ENCODE measurements at places on chromosomes 13 and 19. TPM values are rescaled to one million over a fixed set of nuclear protein-coding genes. Genes with fewer than 3 reads are reported as not detected.

DNA sequence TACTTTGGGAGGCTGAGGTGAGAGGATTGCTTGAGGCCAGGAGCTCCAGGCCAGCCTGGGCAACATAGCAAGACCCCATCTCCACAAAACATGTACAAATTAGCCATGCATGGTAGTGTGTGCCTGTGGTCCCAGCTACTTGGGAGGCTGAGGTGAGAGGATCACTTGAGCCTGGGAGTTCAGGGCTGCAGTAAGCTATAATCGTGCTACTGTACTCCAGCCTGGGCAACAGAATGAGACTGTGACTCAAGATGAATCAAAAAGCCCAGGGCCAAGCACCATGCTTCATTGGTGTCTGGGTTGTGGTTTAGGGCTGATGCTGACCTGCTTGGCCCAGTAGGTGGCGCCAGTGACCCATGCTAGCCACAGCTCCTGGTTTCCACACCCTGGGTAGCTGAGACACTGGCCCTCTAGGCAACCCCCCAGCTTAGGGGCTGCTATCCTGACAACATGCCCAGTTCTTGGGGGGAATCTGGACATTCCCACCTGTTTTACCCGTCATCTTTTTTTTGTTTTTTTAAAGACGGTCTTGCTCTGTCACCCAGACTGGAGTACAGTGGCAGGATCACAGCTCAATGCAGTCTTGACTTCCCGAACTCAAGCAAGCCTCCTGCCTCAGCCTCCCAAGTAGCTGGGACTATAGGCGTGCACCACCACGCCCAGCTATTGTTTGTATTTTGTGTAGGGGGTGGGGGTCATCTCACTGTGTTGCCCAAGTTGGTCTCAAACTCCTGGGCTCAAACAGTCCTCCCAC is 5.5 kb downstream of the CCDC124 start:
- peak; percentile 84 for DNase-seq
- H3K36me3 ChIP-seq: peaks cover 2% of the 10 kb centered on the region
- no peak overlapping the region for H3K27ac ChIP-seq
- peaks cover 6% of the 10 kb centered on the region for H3K4me1 ChIP-seq
- H3K27me3 ChIP-seq: no peaks in the 10 kb centered on the region
- no peak overlapping the region for H3K4me3 ChIP-seq

DNA sequence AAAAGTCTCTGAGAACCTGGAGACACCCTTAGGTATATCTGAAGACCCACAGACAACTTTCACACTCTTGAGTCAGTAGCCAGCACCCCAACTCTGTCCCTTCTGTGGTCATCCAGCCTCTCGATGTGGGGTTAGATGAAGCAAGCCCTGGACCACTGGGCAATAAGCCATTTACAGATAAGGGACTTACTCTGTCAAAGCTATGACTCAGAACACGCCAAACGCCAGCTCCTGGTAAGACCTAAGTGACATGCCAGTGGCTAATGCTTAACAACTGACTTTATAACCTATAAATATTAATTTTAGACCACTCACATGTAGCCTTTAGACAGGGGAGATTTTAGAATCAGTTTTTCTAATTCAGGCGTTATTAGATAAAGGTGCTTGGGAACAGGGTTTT is 85.7 kb downstream of the SHISA2 start:
- peaks cover 2% of the 10 kb centered on the region for H3K36me3 ChIP-seq
- H3K4me1 ChIP-seq: peaks cover 7% of the 10 kb centered on the region
- H3K27me3 ChIP-seq: no peaks in the 10 kb centered on the region
- DNase-seq: no peak
- H3K27ac ChIP-seq: no peak overlapping the region

DNA sequence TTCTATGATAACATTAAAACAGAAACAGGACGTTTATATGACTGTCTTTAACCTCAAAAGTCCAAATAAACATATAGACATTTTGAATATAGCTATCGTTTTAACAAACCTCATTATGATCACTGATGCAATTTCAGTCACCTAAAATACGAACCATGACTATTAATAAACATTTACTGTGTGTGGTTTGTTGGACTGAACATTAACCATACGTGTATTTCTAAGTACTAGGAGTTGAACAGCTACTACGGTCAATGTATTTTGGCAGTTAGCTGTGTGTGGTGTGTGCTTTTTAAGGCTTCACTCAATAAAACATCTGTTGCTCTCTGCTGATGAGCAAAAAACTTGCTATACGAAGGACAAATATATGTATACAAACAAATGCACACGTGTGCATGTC is 281.4 kb downstream of the ABCC4 start:
- no peak for DNase-seq
- H3K27me3 ChIP-seq: peaks cover 4% of the 10 kb centered on the region
- no peaks in the 10 kb centered on the region for H3K36me3 ChIP-seq
- no peak overlapping the region for H3K27ac ChIP-seq
- no peak overlapping the region for H3K4me3 ChIP-seq
- no peaks in the 10 kb centered on the region for H3K4me1 ChIP-seq

- no peak overlapping the region for H3K27ac ChIP-seq
- H3K36me3 ChIP-seq: no peaks in the 10 kb centered on the region
- H3K4me1 ChIP-seq: no peaks in the 10 kb centered on the region
- H3K27me3 ChIP-seq: peaks cover 21% of the 10 kb centered on the region
Measured at GRCh38 chr13:102236830-102237229, 165.0 kb downstream of the FGF14 start.

- H3K4me3 ChIP-seq: no peak overlapping the region
- peaks cover 6% of the 10 kb centered on the region for H3K36me3 ChIP-seq
- peak overlapping the region; percentile 80 for H3K27ac ChIP-seq
- no peaks in the 10 kb centered on the region for H3K27me3 ChIP-seq
- no peak for DNase-seq
Measured at GRCh38 chr13:37716420-37717195, 118.0 kb upstream of the POSTN start.

DNA sequence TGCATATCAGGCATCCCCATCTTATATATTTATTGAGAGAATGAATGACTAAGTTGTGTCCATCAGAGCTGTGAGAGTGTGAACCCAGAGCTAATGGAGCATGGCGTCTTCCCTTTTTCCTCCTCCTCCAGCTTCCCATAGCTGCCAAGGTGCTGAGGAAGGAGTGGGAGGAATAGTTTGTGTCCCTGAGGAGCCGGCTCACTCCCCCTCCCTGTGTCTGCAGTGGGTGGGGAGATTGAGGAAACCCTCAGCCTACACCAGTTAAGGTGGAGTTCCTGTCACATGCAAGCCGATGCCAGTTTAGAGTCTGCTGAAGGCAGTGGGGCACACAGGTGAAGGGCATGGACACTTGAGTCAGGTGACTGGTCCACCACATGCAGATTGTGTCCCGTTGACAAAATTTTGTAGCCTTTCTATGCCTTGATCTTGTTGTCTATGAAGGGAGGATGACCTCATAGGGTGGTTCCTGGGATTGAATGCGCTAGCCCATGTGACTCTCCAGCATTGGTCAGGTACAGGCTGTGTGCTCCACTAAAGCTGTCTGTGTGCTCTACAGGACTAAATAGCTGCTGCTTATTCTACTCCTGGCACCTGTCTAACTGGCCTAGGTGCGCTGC is 47.6 kb upstream of the GPI start:
- H3K27ac ChIP-seq: peak overlapping the region; percentile 80
- H3K36me3 ChIP-seq: peaks cover 11% of the 10 kb centered on the region
- H3K4me1 ChIP-seq: peaks cover 39% of the 10 kb centered on the region
- DNase-seq: no peak
- no peak overlapping the region for H3K4me3 ChIP-seq

DNA sequence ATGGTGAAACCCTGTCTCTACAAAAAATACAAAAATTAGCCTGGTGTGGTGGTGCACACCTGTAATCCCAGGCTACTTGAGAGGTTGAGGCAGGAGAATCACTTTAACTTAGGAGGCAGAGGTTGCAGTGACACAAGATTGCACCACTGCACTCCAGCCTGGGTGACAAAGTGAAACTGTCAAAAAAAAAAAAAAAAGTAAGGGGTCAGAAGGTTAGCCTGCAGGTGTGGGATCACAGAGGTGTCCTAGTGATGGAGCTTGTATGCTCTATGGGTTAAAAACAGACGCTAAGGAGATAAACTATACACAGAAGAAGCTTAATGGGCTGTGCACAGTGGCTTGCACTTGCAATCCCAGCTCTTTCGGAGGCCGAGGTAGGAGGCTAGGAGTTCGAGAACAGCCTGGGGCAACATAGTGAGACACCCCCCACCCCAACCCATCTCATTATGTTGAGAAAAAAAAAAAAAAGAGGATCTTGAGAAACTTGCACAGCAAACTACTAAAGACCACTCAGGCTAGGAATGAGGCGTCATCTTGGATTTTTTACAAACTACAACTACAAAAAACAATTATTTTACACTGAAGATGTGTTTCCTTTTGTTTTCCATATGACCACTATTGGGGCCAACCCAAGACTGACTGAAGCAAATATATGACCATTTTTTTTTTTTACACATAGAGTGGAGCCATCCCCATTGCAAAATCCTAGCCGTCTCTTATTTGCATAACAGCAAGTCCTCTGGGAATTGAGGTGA is 7.9 kb downstream of the FOSB start:
- DNase-seq: no peak
- no peak overlapping the region for H3K27ac ChIP-seq
- H3K36me3 ChIP-seq: peaks cover 2% of the 10 kb centered on the region
- H3K4me1 ChIP-seq: peaks cover 9% of the 10 kb centered on the region
- H3K27me3 ChIP-seq: peaks cover 36% of the 10 kb centered on the region
- no peak overlapping the region for H3K4me3 ChIP-seq

GRCh38 chr13:75790198-75790970 is 154.3 kb downstream of the LMO7 start:
- no peak for DNase-seq
- H3K4me1 ChIP-seq: peaks cover 16% of the 10 kb centered on the region
- no peak overlapping the region for H3K4me3 ChIP-seq
- no peak overlapping the region for H3K27ac ChIP-seq
- no peaks in the 10 kb centered on the region for H3K27me3 ChIP-seq
- peaks cover 2% of the 10 kb centered on the region for H3K36me3 ChIP-seq

GRCh38 chr19:17160908-17161307 is 54.2 kb upstream of the USE1 start:
- no peak overlapping the region for H3K27ac ChIP-seq
- H3K4me1 ChIP-seq: no peaks in the 10 kb centered on the region
- H3K4me3 ChIP-seq: no peak overlapping the region

GRCh38 chr19:14167576-14168138 is 31.3 kb upstream of the ASF1B start:
- no peak for DNase-seq
- peak overlapping the region; percentile 79 for H3K27ac ChIP-seq
- H3K4me1 ChIP-seq: peaks cover 23% of the 10 kb centered on the region
- peaks cover 37% of the 10 kb centered on the region for H3K36me3 ChIP-seq
- H3K27me3 ChIP-seq: no peaks in the 10 kb centered on the region

DNA sequence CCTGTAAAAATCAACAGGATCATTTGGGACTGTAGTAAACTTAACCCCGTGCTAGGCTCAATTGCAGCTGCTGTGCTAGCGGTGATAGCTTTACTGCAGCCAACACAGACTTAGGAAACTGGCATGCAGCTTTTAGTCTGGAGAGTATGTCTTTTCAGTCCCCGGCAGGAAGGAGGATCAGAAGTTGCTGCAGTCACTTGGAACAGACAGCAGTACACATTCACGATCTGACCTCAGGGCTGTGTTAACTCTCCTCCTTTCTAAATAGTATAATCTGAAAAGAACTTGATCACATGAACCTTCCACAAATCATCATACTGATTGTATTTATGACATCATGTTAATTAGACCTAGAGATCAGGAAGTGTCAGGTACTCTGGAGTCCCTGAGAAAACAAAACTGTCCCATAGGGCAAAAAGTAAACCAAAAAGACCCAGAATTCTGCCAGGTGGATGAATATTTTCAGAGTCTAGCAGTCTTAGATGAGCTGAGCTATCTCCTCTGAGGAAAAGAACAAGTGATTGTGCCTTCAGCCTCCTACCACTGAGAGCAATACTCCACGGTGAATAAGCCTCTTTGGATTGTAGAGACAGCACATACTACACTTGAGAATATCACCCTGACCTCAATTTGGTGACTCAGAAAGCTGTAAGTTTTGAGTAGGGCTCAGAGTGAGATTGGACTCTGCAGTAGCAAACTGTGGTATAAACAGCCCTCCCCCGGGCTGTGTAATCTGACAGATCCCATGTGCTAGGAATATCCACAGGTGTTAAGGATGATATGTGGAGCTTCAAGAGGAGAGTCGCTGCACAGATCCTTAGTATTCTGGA is 181.0 kb upstream of the GPR12 start:
- H3K27ac ChIP-seq: no peak overlapping the region
- H3K27me3 ChIP-seq: peaks cover 39% of the 10 kb centered on the region
- DNase-seq: no peak

DNA sequence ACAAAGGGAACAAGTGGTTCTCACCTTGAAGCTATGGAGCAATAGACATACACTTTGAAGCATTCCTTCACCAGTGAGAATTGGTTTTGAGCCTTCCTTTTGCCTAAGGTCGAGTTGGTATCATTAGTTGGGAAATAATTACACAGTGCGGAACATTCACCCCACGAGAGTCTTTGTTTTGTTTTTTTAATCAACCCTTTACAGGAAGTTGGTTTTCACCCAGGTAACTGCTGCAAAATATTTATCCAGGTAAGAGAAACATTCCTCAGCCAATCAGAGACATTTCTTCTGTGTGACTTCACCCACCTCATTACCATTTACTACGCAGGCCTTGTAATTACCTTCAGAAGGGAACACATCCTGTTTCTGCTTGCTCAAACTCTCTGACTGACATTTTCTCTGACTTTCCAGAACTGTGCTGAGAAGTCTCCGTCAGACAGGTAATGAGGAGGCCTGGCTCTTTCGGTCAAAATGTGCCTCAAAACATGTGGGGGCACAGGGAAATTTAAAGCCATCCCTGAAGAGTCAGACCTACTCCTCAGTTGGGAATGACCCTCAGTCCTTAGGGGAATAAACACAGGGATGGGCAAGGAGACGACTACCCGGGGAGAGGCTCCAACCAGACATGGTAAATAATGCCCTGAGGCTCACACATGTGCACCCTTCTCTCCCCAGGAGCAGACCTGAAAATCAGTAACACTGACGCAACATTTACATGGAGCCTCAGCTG is 22.7 kb upstream of the SERP2 start:
- no peak overlapping the region for H3K4me3 ChIP-seq
- DNase-seq: no peak
- no peaks in the 10 kb centered on the region for H3K36me3 ChIP-seq
- peaks cover 24% of the 10 kb centered on the region for H3K4me1 ChIP-seq
- H3K27ac ChIP-seq: no peak overlapping the region

- H3K4me1 ChIP-seq: peaks cover 28% of the 10 kb centered on the region
- no peaks in the 10 kb centered on the region for H3K27me3 ChIP-seq
- peaks cover 13% of the 10 kb centered on the region for H3K36me3 ChIP-seq
- H3K27ac ChIP-seq: no peak overlapping the region
Measured at GRCh38 chr19:14480700-14481079, 5.5 kb upstream of the PTGER1 start.

DNA sequence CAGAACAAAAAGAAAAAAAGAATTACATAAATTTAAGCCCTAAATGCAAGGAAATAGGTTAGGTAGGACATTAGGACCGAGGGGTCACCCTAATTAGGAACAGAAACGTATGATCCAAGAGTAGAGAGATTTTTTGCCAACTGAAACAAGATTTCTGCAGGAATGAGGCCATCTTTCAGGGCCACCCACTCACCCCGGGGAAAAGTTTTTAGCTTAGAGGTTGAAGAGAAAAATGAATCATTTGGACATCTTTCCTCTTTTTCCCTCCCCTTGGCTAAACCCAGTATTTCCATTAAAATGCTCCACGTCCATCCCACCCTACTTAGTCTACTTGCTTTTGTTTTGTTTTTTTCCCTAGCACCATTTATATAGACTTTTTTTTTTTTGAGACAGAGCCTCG is 10.6 kb upstream of the PNMA8A start:
- H3K4me3 ChIP-seq: no peak overlapping the region
- H3K27ac ChIP-seq: peak overlapping the region; percentile 90
- H3K4me1 ChIP-seq: peaks cover 27% of the 10 kb centered on the region
- H3K27me3 ChIP-seq: no peaks in the 10 kb centered on the region

The FCGBP gene
- total RNA-seq: 2.5 TPM

The TBXA2R gene
- 0.38 TPM for total RNA-seq

The TMEM255B gene
- 1.7 TPM for total RNA-seq

The F2RL3 gene
- total RNA-seq: not detected

The NLRP12 gene
- 0.11 TPM for total RNA-seq

The PEAK3 gene
- 0.11 TPM for total RNA-seq
